Tongue (tissue), 3 donors: ENCODE measurements at places on chromosomes 1 and 21.

- DNase-seq: no peak
Measured at GRCh38 chr1:238152119-238152518, 261.4 kb upstream of the ZP4 start.

DNA sequence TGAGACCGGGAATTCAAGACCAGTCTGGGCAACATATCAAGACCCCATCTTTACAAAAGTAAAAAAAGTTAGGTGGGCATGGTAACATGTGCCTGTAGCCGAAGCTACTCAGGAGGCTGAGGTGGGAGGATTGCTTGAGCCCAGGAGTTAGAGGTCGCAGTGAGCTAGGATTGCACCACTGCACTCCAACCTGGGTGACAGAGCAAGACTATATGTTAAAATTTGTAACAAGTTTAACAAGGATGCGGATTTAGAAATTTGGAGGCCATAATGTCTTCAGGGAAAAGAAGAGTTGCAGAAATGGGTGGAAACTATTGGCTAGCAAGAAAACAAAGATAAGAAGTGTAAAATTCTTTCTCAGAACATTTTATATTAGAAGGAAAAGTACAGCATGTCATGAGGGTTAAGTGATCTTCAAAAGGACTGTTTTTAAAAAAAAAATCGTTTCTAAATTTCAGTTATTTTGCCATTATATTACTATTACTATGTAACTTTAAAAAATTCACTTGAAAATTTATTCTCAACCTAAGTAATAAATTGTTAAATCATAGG is 17.6 kb downstream of the SOAT1 start:
- DNase-seq: no peak

DNA sequence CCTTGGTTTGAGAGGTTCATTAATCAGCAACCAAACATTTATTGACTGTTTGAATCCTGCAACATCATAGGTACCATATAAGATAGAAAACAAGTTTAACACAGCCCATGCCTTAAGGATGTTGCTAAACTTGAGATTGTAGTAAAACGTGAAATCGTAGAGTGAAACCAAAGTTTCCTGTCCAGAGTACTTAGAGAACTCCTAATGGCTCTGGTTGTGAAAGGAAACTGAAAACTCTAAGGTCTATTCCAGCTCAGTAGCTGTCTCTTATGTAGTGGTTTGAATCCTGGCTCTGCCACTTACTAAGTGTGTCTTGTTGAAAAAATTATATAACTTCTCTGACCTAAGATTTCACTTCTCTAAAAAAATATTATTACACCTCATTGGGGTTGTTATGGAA is 310.9 kb downstream of the NTNG1 start:
- no peak for DNase-seq

DNA sequence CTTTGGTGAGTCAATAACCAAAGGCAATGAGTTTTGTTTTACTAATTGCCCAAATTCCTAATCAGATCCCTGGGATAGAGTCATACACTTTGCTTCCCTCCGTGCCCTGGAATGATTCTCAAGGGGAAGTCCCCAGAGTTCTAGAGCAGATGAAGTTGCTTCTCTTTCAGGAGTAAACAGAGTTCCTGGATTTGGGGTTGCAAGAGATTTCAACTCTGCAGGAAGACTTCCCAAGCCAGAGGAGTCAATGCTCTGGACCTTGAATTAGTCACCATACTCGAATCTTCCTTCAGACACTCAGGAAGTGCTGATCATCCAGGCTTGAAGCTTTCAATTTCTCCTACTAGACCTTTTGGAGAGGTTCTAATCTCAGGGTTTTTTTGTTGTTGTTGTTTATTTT is 39.6 kb downstream of the FCER1A start:
- DNase-seq: no peak

GRCh38 chr1:8112611-8113261 is 86.6 kb upstream of the ERRFI1 start:
- DNase-seq: peak; percentile 52

- no peak for DNase-seq
Measured at GRCh38 chr1:48560577-48560976, 88.6 kb upstream of the SPATA6 start.

GRCh38 chr1:209875515-209875914 is 47.7 kb downstream of the UTP25 start:
- peak; percentile 20 for DNase-seq
